Right cardiac atrium (tissue), 5 donors: ENCODE measurements at places on chromosomes 5 and 9. TPM values are rescaled to one million over a fixed set of nuclear protein-coding genes. Genes with fewer than 3 reads are reported as not detected.

SMIM33 gene
- polyA plus RNA-seq = not detected

ZNG1C gene
- polyA plus RNA-seq = 8.9 TPM

TNFSF15 gene
- 0.02 TPM for polyA plus RNA-seq

CA9 gene
- 1.4 TPM for polyA plus RNA-seq

APC gene
- polyA plus RNA-seq = 5.4 TPM
